K562 (cell line): ENCODE measurements at places on chromosomes 4 and X.

DNA sequence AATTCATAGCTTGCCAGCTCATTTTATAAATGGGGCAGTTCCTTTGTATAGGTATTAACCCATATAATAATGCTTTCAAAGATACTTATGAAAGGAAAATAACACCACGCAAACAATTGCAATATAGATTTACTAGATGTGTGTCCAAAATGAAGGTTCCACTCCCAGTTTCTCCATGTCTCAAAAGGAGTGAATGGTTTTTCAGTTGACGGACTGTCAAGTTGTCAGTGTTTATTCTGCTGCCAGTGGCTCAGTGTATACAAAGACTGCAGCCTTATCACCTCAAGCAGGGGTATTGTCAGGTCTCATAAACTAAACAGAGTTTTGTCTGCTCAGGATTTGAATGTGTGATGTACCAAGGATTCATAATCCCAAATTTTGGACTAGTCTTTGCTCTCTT is 585.3 kb upstream of the ATOH1 start:
- DNase-seq = no peak

- no peak for DNase-seq
Measured at GRCh38 chr4:102057122-102057521, 266.6 kb downstream of the BANK1 start.

- DNase-seq = no peak
Measured at GRCh38 chr4:98641376-98641775, 17.0 kb downstream of the TSPAN5 start.

GRCh38 chr4:48069026-48069425 is 52.5 kb downstream of the NIPAL1 start:
- no peak for DNase-seq

GRCh38 chr4:76626686-76627465 is 191.8 kb downstream of the SHROOM3 start:
- DNase-seq = no peak

GRCh38 chrX:113726898-113727297 is 857.0 kb upstream of the HTR2C start:
- DNase-seq = no peak

GRCh38 chr4:5018096-5018495 is 1.2 kb downstream of the CYTL1 start:
- no peak for DNase-seq

GRCh38 chr4:100728861-100729260 is 211.0 kb upstream of the EMCN start:
- no peak for DNase-seq

GRCh38 chr4:164648849-164649212 is 105.1 kb upstream of the SMIM31 start:
- no peak for DNase-seq

DNA sequence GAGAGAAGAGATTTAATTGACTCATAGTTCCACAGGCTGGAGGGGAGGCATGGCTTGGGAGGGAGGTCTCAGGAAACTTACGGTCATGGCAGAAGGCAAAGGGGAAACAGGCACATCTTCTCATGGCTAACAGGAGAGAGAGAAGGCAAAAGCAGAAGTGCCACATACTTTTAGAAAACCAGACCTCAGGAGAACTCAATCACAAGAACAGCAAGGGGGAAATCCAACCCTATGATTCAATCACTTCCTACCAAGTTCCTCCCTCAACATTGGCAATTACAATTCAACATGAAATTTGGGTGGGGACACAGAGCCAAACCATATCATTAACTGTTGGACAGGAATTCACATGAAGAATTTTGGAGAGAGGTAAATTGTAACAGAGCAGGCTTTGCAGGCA is 485.3 kb upstream of the PITX2 start:
- DNase-seq = no peak

- DNase-seq = no peak
Measured at GRCh38 chr4:88953400-88953799, 103.6 kb downstream of the FAM13A start.

DNA sequence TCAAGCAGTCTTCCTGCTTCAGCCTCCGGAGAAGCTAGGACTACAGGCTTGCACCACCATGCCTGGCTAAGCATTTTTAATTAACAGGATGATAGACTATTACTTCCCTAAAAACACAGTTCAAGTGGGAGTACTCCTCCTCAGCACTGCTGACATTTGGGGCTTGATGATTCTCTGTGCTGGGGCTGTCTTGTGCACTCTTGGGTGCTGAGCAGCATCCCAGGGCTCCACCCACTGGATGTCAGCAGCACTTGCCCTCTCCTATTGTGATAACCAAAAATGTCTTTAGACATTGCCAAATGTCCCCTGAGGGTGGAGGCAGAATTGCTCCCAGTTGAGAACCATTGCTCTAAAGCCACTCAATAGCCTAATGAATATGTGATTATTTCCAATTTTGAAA is 60.4 kb downstream of the CLCN4 start:
- no peak for DNase-seq

DNA sequence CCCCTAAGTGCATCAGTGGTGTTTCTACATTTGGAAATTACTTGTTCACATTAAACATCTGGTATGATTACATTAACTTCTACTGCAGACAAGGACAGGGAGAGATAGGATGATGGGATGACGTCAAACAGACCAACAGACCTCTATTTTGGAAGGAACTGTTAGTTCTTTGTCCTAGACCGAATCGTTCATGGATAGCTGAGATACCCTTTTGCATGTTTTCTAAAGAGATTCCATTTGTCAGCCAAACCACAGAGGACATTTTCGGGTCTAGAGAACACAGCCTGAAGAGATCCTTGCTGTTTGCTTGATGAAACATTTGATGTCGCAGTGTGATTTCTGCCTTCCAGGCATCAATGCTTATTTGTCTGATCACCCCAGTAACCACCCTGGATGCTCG is 27.7 kb downstream of the CHST7 start:
- DNase-seq = no peak

DNA sequence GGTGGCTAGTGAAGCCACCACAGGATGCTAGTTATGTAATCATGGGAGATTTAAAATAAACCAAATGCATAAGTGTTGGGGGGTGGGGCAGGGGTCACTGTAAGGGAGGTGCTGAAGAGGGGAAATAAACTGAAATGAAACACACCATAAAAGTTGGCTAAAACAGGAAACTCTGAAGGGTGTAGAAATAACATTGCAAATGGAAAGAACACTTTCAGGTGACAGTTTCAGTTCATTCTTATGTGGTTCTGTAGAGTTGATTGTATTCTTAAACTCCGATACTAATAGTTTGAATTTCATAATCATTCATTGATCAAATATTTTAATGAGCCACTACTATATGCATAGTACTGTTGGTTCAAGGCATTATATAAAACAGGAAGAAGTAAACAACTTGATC is 80.1 kb downstream of the HDAC8 start:
- no peak for DNase-seq

DNA sequence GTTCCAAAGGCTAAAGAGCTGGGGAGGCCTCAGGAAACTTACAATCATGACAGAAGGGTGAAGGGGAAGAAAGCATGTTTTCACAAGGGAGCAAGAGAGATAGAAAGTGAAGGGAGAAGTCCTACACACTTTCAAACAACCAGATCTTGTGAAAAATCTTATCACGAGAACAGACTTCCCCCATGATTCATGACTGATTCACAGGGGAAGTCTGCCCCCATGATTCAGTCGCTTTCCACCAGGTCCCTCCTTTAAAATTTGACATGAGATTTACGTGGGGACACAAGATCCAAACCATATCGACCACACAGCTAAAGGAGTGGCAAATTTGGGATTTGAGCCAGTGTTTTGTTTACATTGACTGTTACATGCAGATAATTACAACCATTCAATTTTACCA is 971.1 kb upstream of the HS3ST1 start:
- no peak for DNase-seq

DNA sequence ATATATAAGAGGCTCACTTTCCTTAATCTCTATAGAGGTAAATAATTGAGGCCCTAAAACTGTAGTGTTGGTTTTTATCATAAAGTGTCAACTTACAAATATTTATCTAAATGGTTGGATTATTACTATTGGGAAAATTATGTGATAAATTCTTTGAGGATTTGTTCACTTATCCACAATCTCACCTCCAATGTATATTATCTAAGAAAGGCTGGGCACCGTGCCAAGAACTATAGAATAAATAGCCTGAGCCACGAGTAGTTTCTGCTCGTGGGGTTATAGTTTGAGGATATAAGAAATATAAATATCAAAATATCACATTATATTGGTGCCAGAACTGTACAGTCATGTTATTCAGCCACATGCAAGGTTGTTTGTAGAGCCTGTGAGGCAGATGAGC is 177.9 kb downstream of the VEGFC start:
- no peak for DNase-seq
